GM23248 (cell line): ENCODE measurements at places on chromosomes 5 and 9.

DNA sequence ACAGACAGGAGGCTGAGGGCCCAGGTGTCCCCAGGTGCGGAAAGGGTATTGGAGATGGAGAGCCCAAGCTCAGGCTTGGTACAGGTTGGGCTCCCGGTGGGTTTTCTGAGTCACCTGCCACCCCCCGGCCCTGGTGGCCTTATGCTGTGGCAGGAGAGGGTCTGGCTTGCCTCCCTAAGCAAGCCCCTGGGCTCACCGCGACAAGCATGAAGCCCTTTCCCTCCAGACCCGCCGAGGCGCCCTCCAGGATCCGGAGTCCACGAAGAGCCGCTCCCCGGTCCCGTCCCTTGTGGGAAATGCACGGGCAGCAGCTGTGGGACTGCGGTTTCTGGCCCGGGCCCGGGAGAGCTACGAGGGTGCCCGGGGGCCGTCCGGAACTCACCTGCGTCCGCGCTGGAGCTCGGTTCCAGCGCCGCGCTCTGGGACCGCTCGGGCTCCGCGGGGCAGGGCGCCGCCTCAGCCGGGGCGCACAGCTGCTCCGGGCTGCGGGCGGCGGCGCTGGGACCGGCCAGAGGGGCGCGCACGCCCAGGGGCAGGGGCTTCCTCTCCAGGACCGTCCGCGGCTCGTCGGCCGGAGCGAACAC lies 757 bp downstream of the SAPCD2 start:
- no peaks in the 10 kb centered on the region for H3K27me3 ChIP-seq
- no peaks in the 10 kb centered on the region for H3K4me1 ChIP-seq
- peak overlapping the region; percentile 65 for H3K4me3 ChIP-seq
- no peak for DNase-seq
- no peaks in the 10 kb centered on the region for H3K36me3 ChIP-seq
- H3K27ac ChIP-seq, result no peak overlapping the region

GRCh38 chr9:107108342-107109130 lies 174.5 kb upstream of the RAD23B start:
- H3K36me3 ChIP-seq, result no peaks in the 10 kb centered on the region
- H3K27me3 ChIP-seq, result peaks cover 32% of the 10 kb centered on the region
- no peak overlapping the region for H3K27ac ChIP-seq
- DNase-seq, result no peak
- no peaks in the 10 kb centered on the region for H3K4me1 ChIP-seq
- H3K4me3 ChIP-seq, result no peak overlapping the region

DNA sequence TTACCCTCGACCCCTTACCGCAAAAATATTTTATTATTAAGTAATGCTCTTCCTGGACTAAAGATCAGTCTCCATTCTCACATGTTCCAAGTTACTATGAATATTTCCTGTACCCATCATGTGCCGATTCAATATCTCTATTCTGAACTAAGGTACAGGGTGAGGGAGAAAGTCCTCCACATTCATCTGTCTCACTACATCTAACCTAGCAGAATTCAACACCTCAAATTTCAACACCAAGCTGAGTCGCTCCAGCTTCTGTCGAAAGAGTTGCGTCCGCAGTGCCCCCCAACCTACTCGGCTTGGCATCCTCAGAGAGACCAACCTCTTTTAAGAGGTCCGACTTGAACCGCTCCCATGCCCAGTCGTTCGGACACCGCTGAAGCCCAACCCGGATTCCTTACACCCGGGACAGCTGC lies 1.0 kb downstream of the CERT1 start:
- DNase-seq, result peak; percentile 73
- H3K4me3 ChIP-seq, result peak overlapping the region; percentile 96
- H3K36me3 ChIP-seq, result no peaks in the 10 kb centered on the region
- H3K27me3 ChIP-seq, result no peaks in the 10 kb centered on the region
- peak overlapping the region; percentile 72; the same call in 1 of the 2 replicates for H3K27ac ChIP-seq
- peaks cover 36% of the 10 kb centered on the region for H3K4me1 ChIP-seq

DNA sequence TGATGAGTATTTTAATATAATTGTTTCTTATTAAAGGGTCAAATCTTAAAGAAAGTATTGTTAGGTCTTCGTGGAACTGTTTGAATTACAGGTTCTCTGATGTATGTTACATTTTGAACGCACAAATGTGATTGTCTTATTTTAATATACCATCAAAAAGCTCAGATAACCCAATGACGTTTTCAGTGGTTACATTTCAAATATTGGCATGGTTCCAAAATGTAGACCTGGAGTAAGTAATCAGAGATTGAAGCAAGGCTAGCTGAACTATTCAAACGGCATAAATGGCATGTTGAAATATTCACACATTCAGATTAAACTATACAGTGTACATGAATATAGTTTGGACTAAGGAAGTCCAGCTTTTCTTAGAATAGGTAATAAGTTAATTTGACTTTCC lies 281.7 kb upstream of the EFNA5 start:
- H3K4me1 ChIP-seq, result no peaks in the 10 kb centered on the region
- no peak overlapping the region for H3K4me3 ChIP-seq
- H3K36me3 ChIP-seq, result no peaks in the 10 kb centered on the region

GRCh38 chr9:75592586-75592985 lies 297.9 kb upstream of the PCSK5 start:
- DNase-seq, result no peak
- no peak overlapping the region for H3K27ac ChIP-seq
- H3K4me1 ChIP-seq, result no peaks in the 10 kb centered on the region

DNA sequence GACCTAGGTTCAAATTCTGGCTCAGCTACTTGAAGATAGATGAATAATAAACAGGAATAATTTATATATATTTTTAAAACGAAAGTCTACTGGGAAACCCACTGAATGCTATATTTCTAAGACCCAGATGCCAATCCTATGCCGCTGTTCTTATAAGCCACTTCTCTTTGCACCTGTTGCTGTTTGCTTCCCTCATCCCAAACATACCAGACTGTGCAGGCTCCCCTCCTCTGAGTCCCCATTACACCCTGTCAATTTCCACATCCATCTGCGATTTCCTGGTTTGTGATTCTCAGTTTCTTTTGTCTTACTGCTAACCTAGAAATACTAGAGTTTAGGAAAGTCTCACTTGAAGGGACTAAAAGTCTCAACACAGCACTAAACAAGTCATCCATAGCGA lies 92.8 kb upstream of the CAST start:
- H3K4me1 ChIP-seq, result peaks cover 36% of the 10 kb centered on the region
- no peaks in the 10 kb centered on the region for H3K27me3 ChIP-seq
- no peak overlapping the region for H3K4me3 ChIP-seq
- no peak overlapping the region for H3K27ac ChIP-seq
- no peaks in the 10 kb centered on the region for H3K36me3 ChIP-seq
- no peak for DNase-seq
